ENCODE measurements at places on chromosomes 4 and X. TPM values are rescaled to one million over a fixed set of nuclear protein-coding genes. Genes with fewer than 3 reads are reported as not detected.

The HS6ST2 gene
- total RNA-seq = 0.22 TPM

The BMX gene
- total RNA-seq = 1.0 TPM

The AREG gene
- 52.3 TPM for total RNA-seq

The ETDB gene
- total RNA-seq = not detected

The USP17L25 gene
- not detected for total RNA-seq

The F8A3 gene
- total RNA-seq = 4.7 TPM

The PDLIM3 gene
- total RNA-seq = 33.7 TPM

The ASB5 gene
- not detected for total RNA-seq

The HUWE1 gene
- 117 TPM for total RNA-seq

The GABRB1 gene
- not detected for total RNA-seq

The ALB gene
- total RNA-seq = not detected

The SERPINA7 gene
- total RNA-seq = not detected

The GCNA gene
- 5.7 TPM for total RNA-seq

The ANKRD50 gene
- 12.6 TPM for total RNA-seq

The EFHC2 gene
- 0.88 TPM for total RNA-seq

The FAM9C gene
- total RNA-seq = 0.17 TPM

The XAGE1A gene
- not detected for total RNA-seq

The MTNR1A gene
- not detected for total RNA-seq

The FAT1 gene
- 59.7 TPM for total RNA-seq

The TLL1 gene
- 9.5 TPM for total RNA-seq

The EDNRA gene
- 8.0 TPM for total RNA-seq

The MAGEA3 gene
- total RNA-seq = not detected

The NAP1L3 gene
- 0.51 TPM for total RNA-seq

The CORIN gene
- total RNA-seq = 4.4 TPM

The CSN1S1 gene
- 1.3 TPM for total RNA-seq

The CXCL3 gene
- total RNA-seq = 2.2 TPM

The DCAF8L2 gene
- total RNA-seq = not detected

The WDR17 gene
- 1.3 TPM for total RNA-seq

The RGN gene
- 2.0 TPM for total RNA-seq

The HTN3 gene
- not detected for total RNA-seq

The SMAD1 gene
- 27.3 TPM for total RNA-seq

The KLHL2 gene
- 20.2 TPM for total RNA-seq

The COQ2 gene
- total RNA-seq = 7.3 TPM

The CYBB gene
- total RNA-seq = 80.4 TPM

The PABPC1L2A gene
- total RNA-seq = not detected

The GYPB gene
- total RNA-seq = not detected

The DOCK11 gene
- total RNA-seq = 131 TPM

The PARM1 gene
- 59.3 TPM for total RNA-seq

The TNIP3 gene
- total RNA-seq = 0.34 TPM

The EFNB1 gene
- total RNA-seq = 37.1 TPM

The LRP2BP gene
- total RNA-seq = 2.1 TPM

The TLR1 gene
- total RNA-seq = 8.1 TPM

The ZFP42 gene
- total RNA-seq = not detected

The CXCL8 gene
- total RNA-seq = 14.5 TPM

The RPL39 gene
- 7,757 TPM for total RNA-seq

The NPY1R gene
- total RNA-seq = 88.7 TPM

The FATE1 gene
- total RNA-seq = not detected

The TLR3 gene
- total RNA-seq = 12.2 TPM

The UGT2B11 gene
- not detected for total RNA-seq

The STOX2 gene
- total RNA-seq = 4.1 TPM

The MAP9 gene
- 7.5 TPM for total RNA-seq

The CLDN22 gene
- not detected for total RNA-seq

The DCAF8L1 gene
- not detected for total RNA-seq

The FGF13 gene
- total RNA-seq = 9.5 TPM

The RASL11B gene
- total RNA-seq = 0.66 TPM

The CSAG2 gene
- not detected for total RNA-seq

The SPANXB1 gene
- not detected for total RNA-seq

The TMPRSS11D gene
- total RNA-seq = not detected

The RRH gene
- total RNA-seq = 0.34 TPM
